NCI-H1417 treated with DMSO at 0.1 percent for 48 hours (cell line): ENCODE measurements at places on chromosomes 2 and 18.

- no peak for DNase-seq
These were observed 36.5 kb downstream of the CFAP36 start for GRCh38 chr2:55555977-55556376.

DNA sequence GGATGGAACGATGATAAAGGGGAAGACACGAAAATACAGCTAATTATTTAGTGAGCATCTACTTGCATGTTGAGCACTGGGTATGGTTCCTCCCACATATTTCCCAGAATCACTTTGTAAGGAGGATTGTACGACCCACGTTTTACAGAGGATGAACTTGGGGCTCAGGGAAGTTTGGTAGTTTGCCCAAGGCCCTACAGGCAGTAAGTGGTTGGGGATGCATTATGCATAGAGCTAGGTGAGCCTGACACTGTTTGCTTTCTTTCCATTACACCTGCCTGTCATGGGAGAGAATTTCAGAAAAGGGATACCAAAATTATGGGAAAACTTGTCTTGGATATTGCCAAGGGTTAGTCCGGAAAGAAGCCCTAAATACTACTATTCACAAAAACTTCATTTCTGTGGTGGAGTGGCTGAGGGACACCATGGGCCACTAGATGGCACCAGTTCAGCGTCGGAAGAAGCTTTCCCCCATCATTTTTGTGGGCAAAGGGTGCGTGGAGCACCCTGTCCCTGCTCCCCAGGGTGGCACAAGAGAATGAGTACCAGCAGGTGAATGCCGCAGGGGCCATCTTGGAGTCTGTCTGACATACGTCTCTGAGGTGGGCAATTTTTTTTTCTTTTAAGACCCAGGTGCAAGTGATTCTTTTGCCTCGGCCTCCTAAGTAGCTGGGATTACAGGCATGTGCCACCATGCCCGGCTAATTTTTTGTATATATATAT, 23.5 kb upstream of the C18orf32 start:
- DNase-seq: peak; percentile 15

DNA sequence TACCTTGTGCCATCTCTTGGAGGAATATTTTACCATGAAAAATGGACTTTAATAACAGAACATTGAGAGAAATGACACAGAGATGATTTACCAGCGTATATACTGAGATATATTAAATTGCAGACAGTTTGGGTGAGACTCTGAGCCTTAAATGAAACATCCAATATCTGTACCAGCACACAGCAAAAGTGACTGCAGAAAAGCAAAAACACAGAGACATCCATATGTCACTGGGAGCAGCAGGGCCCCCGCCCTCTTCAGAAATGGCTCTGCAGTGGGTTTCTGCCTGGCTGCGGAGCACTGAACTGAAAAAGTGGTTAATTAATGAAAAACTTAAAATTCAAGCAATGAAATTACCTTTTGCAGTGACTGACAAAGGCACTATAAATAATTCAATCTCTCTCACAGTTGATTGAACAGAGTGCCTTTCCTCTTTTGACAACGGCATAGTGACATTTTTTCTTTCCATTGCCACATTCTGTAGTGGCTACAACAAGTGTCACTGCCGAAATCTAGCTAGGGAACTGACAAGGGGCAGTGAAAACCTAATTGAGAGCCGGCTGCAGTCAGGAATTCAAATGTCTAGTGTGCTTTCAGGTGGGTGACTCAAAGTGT, 353.4 kb downstream of the ALK start:
- DNase-seq: no peak

DNA sequence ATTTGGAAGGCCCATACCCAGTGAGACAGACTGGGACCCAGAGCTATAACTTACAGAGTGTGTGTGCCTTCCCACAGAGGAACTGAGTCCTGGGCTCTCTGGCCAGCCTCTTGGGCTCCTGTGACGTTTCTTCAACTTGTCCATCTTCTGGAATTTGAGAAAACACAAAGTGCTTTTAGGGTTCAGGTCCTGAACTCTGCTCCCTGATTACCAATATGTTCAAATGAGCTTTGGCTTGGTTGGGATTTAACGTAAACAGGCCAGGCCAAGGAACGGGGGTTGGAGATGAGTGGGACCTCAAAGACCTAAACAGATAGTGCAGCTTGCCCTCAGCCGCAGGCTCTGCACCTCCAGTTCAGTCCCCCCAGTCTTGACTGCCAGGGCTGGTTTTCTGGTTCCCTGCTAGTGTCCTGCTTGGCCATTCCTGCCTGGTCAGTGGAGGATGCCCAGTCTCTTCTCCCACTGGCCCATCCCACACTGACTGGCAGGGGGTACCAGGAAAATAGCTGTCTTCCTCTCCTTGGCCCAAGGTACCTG, 44.9 kb downstream of the TMEM17 start:
- no peak for DNase-seq

GRCh38 chr2:45813003-45813941, 161.8 kb downstream of the PRKCE start:
- no peak for DNase-seq

DNA sequence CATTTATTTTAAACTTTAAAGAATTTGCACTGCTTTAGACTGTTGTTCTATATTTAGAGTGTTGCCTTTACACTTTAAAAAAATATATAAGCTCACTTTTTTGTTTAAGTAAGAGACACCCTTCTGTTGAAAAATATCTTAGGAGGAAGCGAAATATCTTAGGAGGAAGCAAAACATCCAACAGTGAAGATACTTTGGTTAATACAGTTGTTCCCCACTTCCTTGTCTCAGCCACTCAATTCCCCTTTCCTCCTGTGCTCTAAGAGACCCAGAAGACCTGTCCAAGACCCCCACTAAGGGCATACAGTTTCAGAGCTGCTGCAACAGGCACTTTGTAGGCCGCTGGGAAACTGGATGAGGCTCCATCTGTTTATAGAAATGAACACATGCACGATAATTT, 5.7 kb downstream of the SERPINB8 start:
- no peak for DNase-seq

- no peak for DNase-seq
These were observed 318.9 kb upstream of the RND3 start for GRCh38 chr2:150806336-150806735.

DNA sequence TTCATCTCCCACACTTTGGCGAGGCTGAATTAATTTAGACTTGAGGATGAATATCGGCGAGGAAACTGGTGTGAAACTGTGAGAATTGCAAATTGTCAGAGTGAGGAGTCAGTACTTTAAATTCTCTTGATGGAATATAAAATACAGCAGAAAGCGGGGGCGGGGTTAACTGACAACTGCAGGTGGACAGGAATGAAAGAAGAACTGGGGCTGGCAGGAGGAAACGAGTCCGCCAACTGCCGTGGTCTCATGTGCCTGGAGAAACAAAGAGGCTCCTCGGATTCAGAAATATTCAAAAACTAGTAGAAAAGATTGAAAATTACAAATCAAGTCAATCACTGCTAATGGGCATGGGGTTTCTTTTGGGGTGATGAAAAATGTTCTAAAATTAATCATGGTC, 44.3 kb downstream of the MOGAT1 start:
- no peak for DNase-seq

DNA sequence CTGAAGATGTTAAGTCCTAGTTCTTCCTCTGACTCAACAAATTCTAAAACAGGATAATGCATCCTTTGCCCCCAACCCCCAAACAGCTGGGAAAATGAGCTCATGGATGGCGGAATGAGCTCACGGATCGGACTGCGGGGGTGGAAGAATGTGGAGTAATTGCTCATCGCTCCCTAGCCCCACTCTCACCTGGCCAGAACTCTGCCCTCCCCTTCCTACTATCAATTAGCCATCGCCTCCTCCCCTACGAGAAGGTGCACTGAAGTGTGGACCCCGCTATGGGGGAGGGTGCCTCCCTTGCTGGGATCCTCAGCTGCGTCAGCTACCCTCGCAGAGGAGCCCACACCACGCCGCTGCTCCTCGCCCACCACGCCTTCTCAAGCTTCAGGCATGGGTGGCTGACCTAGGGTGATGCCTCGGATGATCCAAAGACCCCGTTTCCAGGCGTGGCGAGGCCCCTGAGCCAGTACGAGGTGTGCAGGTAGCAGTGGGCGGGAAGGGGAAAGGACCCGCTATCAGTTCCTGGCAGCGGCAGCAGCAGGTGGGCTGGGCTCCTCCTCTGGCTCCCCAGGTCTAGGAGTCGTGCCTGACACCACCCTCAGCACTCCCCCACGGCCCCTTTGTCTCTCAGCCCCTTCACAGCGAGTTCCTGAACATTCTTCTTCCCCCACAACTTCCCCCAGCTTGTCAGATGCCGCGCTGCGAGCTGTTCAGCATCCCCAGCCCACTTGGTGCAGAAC, 82.1 kb upstream of the POMC start:
- no peak for DNase-seq

- no peak for DNase-seq
These were observed 589.0 kb upstream of the ACVR2A start for GRCh38 chr2:147255812-147256211.

DNA sequence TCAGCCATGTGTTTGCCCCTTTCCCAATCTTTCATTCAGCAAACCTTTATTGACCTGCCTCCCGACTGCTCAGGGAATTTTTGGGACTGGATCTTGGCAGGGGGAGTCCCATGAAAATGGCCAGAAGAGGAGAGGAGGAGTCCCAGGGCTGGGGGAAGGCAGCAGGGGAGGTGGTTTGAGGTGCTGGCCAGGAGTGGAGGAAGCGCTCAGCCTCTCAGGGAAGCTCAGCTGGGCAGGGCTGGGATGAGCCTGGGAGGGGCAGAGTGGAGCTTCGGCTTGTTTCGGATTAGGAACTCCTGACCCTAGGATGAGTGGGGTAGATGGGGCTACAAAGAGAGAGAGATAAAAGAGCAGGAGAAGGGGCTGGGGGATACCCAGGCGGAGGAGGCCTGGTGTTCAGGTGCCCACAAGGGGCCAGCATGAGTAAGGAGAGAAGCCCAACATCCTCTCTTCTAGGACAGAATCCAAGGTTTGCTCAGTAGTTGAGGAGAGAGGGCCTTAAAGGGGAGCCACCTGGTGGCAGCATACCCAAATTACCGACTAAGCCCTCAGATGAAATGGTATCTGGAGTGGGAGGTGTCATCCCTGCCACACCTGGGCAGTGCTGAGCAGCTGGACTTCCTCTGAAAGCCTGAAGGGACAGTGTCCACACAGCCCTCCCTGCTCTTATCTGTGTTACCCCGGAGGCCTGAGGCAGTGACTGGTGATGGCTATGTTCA, 91.1 kb downstream of the INHBB start:
- no peak for DNase-seq

- DNase-seq: no peak
These were observed 372.9 kb downstream of the THSD7B start for GRCh38 chr2:137138263-137138662.

DNA sequence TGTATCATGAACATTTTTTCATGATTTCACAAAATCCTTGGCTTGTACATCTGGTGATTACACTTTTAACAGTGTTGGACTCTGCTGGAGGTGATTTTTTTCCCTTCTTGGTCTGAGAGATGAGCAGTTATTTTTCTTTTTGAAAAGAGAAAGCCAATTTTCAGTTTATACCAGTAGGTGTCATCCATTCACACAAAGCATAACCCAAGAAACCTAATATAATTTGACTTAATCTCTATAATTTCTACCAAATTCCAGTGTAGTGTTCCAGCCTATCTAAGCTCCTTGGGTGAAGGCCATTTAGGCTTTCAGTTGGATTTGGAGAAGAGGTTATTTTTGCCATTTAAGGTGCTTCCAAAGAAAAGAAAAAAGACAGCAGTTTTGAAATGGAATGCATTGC, 7.7 kb upstream of the ICOS start:
- no peak for DNase-seq

DNA sequence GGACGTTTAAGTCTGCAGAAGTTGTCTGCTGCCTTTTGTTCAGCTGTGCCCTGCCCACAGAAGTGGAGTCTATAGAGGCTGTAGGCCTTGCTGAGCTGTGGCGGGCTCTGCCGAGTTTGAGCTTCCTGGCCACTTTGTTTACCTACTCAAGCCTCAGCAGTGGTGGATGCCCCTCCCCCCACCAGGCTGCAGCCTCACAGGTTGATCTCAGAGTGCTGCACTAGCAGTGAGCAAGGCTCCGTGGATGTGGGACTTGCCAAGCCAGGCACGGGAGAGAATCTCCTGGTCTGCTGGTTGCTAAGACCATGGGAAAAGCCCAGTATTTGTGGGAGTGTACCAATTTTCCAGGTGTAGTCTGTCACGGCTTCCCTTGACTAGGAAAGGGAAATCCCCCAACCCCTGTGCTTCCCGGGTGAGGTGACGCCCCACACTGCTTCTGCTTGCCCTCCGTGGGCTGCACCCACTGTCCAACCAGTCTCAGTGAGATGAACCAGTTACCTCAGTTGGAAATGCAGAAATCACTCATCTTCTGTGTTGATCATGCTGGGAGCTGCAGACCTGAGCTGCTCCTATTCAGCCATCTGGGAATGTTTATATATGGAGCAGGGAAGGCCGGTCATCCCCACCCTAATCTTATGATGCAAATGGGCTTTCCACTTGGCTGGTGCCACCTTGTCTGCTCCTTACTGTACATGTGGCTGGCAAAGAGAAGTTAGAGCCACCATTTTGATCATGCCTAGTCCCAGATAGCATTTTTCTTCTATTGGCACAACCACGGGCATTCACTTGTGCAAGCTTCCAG, 156.9 kb upstream of the ITGA6 start:
- no peak for DNase-seq

DNA sequence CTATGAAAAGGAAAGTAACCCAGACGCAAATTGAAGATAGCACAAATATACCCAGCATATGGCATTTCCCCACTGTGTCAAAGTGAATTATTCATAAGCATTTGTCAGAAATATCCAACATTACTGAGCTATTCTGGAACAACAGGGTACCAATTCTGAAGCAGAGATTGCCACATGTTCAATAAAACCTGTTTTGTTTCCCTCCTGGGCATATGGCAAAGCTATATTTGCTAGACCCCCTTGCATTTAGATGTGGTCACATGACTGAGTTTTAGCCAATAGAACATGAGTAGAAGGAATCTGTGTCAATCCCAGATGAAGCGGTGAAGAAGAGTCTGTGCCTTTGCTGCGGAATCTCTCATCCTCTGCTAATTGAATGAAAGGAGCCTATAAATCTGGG, 296.4 kb upstream of the DLGAP1 start:
- no peak for DNase-seq

- no peak for DNase-seq
These were observed 47.8 kb upstream of the ZEB2 start for GRCh38 chr2:144567745-144568144.

GRCh38 chr2:177550264-177551200, 158.0 kb downstream of the AGPS start:
- DNase-seq: no peak

GRCh38 chr2:152221839-152222238, 46.3 kb upstream of the STAM2 start:
- DNase-seq: no peak

DNA sequence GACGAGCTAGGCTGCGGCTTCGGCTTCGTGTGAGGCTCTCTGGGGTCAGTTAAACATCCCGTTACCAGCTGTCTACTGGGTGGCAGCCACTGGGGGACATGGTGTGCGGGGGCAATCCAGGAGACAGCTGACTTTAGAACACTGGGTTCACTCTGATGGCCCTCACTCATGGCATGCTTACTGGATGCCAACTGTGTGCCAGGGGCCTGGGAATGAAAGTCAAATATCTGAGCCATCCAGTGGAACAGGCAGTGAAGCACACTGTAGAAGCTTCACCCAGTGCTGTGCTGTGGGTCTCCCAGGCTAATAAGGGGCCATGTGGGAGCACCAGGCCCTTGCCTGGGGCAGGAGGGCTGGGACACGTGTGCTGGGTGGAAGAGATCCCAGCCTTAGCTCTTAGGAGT, 48.3 kb downstream of the GLI2 start:
- DNase-seq: no peak
